ENCODE measurements at places on chromosomes 1 and 21.

GRCh38 chr1:6694121-6694713, 7.4 kb downstream of the DNAJC11 start:
- DNase-seq = no peak

- DNase-seq = no peak
These were observed 73.5 kb downstream of the SIK1 start for GRCh38 chr21:43353282-43354025.

- no peak for DNase-seq
These were observed 106.2 kb downstream of the CACHD1 start for GRCh38 chr1:64575881-64576676.

DNA sequence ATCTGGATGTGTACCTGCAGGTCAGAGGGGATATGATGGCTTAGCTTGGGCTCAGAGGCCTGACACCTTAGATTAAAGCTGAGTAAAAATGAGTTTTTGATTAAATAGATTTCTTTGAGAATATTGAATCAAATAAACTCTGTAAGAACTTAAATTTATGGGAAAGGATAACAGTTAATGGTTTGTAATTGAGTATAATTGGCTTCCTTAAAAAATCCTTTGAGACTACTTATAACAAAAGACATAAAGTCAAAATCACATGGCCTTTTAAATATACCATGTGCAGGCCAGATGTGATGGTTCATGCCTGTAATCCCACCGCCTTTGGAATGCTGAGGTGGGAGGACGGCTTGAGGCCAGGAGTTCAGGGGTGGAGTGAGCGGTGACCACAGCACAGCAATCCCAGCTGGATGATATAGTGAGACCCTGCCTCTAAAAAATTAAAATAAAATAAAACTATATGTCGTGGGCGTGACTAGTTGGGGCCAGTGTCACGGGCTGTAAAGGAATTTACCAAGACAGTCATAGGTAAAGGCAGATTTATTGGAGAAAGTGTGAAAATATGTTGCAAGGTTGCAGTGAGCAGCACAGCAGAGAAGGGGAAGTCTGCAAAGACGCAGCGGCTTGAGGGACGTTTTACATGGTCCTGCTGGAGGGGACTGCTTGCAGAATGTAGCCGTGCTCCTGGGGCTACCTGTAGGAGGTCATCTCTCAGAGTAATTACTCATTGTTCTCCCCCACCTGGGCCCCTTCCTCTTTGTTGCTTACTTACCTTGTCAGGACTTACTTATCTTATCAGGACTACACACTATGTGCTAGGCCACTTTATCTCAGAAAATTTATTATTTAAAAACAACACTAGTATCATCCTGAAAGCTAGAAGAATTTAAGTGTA, 122.3 kb downstream of the ZMYM4 start:
- DNase-seq = no peak

DNA sequence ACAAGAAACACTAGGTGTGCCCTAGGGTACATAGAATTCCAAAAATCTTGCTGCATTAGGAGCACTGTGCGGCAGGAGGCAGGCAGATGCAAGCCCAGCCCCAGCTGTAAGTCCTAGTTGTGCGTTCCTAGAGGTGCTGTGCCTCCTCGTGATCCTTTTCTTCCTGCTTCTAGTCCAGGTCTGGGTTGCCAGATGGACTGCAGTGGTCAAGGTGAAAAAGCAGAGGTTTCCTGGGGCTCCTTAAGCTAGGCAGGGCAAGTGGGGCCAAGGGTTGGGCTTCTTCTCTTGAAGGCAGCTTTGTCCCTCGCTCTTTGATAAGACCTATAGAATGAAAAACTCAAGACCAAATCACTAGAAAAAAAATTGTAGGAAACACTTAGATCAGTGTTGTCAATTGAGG, 21.6 kb upstream of the SLC45A3 start:
- DNase-seq = no peak

DNA sequence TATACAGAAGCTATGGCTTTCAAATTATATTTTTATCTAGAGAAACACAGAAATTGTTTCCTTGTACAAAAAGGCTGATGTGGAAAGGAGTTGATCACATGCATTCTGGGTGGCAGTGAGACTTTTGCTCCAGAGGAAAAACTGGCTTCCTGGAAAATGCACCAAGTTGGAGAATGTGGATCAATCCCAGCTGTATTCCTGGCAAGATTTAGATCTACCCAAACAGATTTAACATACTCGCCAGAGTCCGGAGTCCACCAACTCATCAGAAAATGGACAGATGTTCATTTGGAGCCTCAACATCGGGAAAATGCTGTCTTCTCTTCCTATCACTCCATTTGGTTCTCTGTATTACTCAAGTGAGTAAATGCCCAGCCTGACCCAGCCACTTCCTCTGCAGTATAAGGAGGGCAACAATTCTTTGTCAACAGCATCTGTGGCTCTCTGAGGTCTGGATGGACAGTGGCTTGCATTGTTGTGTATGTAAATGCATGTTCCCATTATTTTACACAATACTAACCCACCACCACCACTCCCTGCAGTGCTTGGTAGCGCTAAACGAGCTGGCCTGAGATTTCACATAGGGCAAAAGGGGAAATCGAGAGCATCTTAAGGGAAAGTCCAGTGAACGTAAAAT, 226.2 kb upstream of the IRF2BP2 start:
- DNase-seq = no peak

- no peak for DNase-seq
These were observed 632 bp downstream of the TMEM79 start for GRCh38 chr1:156284757-156285156.

- no peak for DNase-seq
These were observed 99.9 kb upstream of the TIAM1 start for GRCh38 chr21:31443736-31444521.

GRCh38 chr1:156899956-156900718, 6.6 kb downstream of the PEAR1 start:
- DNase-seq = no peak

DNA sequence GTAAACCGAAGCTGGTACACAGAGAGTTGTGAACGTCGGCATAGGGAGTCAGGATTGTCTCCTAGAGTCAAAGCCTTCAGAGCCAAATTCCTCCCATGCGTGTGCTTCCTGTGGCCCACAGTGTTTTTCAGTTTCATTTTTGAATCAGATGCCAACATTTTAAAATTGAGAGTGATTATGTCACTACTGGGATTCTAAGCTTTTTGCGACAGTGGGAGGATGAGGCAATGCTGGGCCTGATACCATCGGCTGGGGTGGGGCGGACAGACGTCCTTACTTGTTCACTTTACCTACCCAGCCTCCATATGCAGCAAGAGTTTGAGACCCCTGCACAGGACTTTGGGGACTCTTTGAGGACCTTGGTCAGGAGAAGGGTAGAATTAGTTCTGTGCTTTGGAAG, 1.3 kb upstream of the KLHDC7A start:
- DNase-seq = no peak

DNA sequence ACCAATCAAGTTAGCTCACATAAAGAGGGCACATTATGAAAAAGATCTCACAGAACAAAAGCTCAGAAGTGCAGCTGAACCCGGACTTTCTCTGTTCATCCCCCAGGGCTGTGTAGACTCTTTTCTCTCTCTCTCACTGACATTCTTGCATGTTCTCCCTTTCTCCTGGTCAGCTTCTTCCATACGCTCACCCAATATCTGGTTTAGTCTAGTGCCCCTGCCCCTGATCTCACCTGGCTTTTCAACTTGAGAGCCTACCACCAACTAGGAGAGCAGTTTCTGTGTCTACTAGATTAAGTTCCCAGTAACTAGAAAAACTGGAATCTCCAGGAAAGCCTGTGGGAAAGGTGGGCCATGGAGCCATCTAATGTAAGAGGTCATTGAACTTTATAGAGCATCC, 126.9 kb upstream of the GRIK3 start:
- DNase-seq = no peak

DNA sequence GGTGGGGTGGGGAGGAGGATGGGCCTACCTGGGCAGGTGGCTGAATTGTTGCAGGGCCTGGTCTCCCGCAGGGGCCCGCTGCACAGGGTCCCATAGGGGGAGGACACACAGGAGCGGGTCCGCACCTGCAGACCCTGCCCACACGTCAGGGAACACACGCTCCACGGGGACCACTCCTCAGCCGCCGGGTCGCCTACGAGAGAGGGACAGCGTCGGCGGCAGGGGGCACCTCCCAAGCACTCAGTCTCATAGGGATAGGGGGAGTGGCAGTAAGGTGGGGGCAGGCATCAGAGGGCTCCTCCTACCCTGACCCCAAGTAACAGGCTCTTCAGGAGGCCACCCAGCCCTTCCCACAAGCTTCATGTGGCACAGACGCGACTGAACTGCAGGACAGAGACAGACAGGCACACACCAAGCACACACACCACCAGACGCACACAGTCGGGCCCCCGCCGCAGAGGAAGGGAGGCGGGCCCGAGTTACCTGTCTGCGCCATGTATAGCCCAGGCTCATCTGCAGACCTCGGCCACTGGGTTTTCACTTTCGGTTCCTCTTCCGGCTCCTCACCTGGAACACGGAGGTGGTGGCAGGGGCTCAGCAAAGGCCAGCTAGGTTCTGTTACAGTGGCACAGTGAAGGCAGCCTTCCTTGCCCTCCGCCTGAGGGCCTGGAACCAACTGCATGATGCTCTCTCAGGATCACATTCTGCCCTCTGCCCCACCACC, 19.8 kb downstream of the ADGRB2 start:
- DNase-seq = no peak

- DNase-seq = no peak
These were observed 1.5 kb upstream of the MAGI3 start for GRCh38 chr1:113388621-113389358.

GRCh38 chr1:166933633-166934032, 41.7 kb downstream of the ILDR2 start:
- DNase-seq = no peak

- no peak for DNase-seq
These were observed 61.7 kb upstream of the USP24 start for GRCh38 chr1:55276671-55277376.

- no peak for DNase-seq
These were observed 91.9 kb upstream of the CACNA1E start for GRCh38 chr1:181391301-181391900.

DNA sequence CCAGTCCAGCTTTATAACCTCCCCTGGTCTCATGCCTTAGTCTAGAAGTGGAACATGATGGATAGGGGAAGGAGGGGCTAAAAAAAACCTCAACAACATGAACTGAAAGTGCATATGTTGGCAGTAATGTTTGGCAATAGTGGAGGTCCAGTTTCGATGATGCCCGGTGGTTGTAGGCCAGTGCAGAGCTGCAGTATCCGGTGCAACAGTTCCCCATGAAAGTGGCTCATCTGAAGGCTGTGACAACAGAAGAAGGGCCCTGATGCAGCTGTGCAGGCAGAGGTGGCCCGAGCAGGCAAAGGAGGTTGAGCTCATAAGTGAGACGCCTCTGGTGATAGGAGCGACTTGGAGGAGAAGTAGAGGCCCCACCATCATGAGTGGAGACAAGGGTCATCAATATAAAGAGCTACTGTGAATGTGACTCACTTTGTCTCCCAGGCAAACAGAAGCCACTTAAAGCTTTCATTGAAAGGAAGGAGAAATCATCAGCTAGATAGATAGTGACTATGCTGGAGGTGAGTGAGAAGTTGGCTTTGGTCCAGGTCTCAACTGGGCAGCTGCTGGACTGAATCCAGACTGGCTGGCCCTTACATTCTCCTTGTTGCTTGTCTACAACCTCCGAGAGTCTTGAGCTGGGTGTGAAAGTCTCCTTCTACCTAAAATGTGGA, 10.2 kb upstream of the CREG1 start:
- DNase-seq = no peak

DNA sequence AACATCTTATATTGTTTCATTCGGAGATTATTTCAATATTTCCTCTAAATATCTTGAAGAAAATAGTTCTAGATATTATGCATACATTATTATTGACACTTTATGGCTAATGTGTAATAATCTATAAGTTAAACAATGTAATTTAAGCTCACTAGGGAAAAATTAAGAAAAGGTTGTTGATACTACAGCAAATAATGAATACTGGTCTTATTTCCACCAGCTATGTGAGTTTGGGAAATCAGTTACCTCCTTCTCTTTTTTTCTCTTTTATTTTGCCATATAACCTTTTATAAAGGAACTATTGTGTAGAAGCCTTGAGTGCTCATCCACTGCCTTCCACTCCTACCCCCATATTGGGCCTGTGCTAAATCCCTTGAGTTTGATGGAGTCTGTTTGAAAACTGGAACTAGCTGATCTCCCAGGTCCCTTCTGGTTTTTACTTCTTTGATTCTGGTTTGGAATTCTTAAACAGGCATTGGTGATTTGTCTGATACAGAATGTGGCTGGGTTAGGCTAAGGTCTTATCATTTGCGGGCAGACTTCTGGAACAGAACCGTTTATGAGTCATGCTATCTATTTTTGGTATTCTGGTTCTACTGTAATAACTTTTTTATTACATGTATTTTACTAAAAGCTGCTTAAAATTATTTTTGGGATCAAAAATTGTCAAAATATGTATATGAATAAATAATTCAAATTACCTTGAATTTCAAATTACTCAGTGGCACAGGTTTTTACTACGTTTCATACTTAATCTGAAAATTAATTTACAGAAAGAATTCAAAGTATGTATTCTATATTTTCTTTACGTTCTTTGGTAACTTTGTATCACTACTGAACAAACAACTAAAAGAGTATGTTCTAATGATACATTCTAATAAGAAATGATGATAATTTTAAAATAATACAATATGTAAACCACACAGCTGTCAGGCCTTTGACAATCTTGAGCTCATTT, 5.0 kb upstream of the CDC14A start:
- no peak for DNase-seq

DNA sequence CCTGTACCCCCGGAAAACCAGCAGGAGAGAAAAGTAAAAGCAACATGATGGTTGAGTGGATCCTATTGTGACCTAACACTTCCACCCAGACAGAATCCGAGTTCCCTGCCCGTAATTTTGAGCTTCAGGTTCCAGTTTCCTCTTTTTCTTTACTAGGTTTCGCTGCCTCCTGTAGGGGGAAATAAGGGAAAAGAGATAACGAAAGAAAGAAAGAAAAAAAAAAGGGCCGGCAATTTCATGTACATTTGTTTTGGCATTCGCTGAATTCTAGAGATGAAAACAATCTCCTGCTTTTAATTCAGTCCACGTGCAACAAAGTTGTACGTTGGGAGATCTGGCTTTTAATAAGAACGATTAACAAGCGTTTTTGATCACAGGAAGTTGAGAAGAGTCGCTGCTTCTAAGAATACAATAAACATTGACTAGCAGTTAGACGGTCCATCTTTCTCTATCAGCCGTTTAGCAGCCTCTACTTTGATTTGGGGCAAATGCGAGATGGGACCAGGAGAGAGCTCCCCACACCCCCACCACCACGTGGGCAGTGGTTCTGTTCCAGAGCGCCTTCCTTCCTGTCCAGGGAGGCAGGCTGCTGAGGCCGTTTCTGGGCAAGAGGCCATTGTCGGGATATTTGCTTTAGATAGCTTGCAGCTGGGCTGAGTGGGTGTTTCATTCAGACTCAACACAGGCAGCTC, 155.9 kb upstream of the RUNX1 start:
- no peak for DNase-seq

DNA sequence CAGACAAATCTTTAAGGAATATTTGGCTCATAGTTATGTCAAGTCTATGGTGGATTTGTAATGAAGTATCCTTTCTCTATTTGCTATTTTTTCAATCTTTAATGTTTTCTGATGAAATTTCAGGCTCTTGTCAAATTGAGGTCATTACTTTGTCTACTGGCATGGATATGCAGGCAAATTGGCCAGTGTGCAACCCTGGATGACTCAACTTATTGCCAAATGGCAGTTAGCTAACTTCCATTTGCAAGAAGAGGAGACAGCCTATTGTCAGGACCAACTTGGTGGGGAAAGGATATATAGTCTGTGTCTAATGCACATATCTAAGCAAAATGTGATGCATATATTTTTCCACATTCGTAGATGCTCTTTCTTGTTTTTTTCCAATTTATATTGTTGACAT, 530.5 kb downstream of the PTBP2 start:
- no peak for DNase-seq

GRCh38 chr1:34060901-34061415, 104.1 kb downstream of the CSMD2 start:
- DNase-seq = no peak

- no peak for DNase-seq
These were observed 1.5 kb upstream of the TINAGL1 start for GRCh38 chr1:31574749-31575368.
